CD4-positive, alpha-beta T cell treated with Interleukin-12 subunit alpha and Interleukin-12 subunit beta, for 1 hour (primary cell): ENCODE measurements at places on chromosomes 7 and 10.

- no peak for DNase-seq
Measured at GRCh38 chr10:70584366-70584765, 18.2 kb downstream of the PRF1 start.

DNA sequence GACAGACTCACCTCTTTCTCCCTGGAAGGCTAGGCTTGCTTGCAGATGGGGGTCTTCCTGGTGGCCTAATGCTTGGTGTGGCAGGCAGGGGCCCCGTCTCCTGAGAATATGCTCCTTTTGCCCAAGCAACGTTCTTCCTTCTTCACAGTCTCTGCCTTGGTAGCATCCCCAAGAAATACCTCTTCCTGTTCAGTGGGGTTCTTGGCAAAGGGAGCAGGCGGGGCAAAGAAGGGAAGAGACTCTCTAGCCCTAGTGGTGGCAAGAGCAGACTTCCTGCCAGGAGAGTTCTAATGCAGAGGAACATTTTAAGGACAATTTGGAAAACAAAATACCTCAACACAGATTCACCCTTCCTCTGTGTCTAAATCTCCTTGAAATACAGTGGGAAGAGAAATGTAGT, at the start of gene CLEC5A:
Gene CLEC5A, minus strand, starts transcription at position 179 of the 400 bp plus-strand sequence. CDS start 682 bp downstream, outside the sequence.
- no peak for DNase-seq

GRCh38 chr10:63256009-63256773, 123.1 kb downstream of the NRBF2 start:
- DNase-seq: no peak

DNA sequence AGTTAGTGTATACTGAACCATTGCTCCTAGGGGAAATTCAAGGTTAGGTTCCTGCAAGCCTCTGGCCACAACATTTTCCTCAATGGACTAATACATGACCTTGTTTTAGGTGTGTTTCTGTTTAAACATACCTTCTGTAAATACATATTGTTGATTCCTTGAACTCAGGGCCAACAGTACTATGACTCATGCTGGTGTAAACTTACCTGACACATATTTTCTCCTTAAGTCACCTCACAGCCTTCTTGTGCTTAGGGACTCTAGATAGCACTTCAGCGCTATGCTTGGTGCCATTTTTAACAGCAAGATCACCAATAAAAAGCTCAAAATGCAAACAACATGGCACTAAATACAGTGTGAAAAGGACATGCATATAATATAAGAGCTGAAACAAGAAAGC, 176.4 kb downstream of the TAX1BP1 start:
- no peak for DNase-seq

DNA sequence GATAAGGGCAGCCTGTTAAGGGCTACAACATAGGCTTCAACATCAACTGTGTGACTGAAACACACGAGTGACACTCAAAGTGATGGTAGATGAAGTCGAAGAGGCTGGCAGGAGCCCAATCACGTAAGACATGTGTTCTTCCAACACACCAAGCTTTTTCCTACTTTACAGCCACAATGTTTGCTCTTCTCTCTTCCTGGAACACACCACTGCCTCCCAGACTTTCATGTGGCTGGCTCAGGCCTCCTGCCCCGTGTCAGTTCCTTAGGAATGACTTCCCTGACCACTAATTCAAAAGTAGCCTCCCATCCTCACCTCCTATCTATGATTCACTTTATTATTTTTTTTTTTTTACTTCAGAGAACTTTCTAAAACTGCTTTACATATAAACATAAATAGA, 209.2 kb downstream of the GPAM start:
- DNase-seq: no peak

DNA sequence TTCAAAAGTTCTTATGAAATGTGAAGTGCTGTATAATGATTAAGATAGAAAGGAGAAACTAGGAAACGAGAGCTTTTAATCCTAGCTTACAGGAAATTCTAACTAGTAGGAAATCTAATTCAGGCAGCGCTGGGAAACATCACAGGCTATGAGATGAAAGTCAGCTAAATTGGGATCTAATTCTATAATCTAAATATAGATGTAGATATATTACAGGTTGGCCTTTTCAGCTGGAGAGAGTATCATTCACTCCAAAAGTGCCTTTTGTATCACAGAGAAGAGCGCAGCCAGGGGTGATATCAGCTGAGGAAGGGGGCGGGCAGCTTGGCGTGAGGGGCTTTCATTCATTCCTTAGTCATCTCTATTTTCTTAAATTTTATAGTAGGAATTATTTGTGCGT, 157.0 kb downstream of the CUX1 start:
- DNase-seq: no peak

- DNase-seq: no peak
Measured at GRCh38 chr10:112949143-112949823, 764 bp upstream of the TCF7L2 start.

- no peak for DNase-seq
Measured at GRCh38 chr10:124351481-124352220, 67.1 kb downstream of the OAT start.

DNA sequence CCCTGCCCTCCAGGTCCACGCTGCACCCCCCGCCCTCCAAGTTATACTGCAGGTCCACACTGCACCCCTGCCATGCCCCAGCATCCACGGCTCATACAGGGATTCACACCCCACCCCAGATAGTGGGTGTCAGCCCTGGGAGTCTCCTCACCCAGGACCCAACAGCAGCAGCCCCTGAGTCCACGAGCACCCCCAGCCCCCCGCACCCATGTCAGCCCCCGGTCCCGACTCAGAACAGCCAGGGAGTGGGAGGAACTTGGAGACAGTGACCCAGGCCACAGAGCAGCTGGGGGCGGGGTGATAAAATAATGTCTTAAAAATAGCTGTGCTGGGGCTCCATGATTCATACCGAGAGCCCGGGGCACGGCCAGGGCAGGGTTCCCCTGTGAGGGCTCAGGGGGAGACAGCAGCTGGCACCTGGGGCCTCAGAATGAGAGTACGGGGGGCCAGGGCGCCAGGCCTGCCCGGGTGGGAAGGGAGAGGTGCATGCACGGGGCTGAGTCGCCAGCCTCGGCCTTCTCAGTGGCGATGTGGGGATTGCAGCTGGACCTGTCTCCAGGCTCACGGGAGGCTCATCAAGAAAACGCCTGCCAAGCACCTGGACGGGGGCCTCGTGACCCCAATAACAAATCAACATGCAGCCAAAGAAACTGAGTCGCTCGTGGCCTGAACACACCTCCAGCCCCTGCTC, 29.8 kb downstream of the ADAP1 start:
- peak; percentile 47 for DNase-seq

DNA sequence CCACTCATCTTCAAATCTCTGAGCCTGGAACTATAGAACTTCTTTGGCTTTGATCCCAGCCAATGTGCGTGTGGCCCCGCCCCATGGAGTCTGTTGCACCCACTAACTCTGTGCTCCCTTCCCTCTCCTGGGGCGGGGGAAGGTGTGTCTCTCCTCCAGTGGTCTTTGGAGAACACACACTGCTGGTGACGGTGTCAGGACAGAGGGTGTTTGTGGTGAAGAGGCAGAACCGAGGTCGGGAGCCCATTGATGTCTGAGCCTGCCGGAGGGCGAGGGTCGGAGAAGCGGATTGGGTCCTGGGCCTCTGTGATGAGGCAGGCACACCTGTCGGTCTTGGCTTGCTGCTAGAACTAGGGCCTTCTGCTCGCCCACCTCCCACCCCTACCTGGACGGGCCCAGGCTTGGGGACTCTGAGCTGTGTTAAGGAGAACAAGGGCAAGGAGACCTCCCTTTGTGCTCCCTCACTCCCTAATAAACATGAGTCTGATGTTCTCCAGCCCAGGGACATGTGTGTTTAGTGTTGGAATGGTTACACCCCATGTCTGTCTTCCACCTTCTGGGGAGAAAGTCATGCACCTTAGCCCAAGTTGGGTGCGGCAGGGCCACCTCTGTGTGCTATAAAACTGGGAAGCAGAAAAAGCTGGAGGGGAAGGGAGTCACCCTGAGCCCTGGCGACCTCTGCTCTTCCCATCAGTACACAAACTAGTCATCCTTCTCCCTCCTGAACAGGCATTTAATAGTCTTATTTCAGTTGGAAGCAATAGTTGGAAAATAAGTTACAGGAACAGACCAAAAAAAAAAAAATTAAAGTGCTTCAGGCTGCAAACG, 4.6 kb downstream of the TRAPPC14 start:
- no peak for DNase-seq

DNA sequence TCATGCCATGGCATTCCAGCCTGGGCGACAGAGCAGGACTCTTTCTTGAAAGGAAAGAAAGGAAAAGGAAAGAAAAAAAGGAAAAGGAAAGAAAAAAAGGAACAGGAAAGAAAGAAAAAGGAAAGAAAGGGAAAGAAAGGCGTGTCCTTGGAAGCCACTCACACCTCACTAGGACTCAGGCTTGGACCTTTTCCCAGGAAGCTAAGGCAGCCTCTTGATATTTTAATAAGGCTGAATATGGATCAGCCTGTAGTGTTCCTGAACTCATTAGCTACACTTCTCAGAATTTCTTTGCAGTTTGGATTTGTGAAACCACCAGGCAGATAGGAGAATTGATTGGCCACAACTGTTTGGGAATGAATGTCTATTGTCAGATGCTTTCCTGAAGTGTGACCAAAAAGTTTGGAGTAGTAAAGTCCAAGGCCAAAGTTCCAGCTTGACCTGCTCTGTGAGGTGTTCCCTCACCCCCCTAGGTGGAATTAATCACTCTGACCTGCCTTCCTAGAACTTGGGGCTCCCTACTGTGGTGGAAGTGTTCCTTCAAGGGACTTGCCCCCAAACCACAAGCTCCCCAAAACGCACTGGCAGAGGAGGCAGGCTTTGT, 7.1 kb upstream of the MALSU1 start:
- DNase-seq: no peak
